HCT116 (cell line): ENCODE measurements at places on chromosomes 5 and 9. TPM values are rescaled to one million over a fixed set of nuclear protein-coding genes. Genes with fewer than 3 reads are reported as not detected.

Gene ACSL6
- 2.3 TPM for total RNA-seq

GRCh38 chr5:93476251-93476742, 104.7 kb downstream of the NR2F1-AS1 start:
- no peaks in the 10 kb centered on the region for H3K36me3 ChIP-seq
- H3K4me3 ChIP-seq: no peak overlapping the region
- H3K27ac ChIP-seq: no peak overlapping the region
- no peak for DNase-seq

DNA sequence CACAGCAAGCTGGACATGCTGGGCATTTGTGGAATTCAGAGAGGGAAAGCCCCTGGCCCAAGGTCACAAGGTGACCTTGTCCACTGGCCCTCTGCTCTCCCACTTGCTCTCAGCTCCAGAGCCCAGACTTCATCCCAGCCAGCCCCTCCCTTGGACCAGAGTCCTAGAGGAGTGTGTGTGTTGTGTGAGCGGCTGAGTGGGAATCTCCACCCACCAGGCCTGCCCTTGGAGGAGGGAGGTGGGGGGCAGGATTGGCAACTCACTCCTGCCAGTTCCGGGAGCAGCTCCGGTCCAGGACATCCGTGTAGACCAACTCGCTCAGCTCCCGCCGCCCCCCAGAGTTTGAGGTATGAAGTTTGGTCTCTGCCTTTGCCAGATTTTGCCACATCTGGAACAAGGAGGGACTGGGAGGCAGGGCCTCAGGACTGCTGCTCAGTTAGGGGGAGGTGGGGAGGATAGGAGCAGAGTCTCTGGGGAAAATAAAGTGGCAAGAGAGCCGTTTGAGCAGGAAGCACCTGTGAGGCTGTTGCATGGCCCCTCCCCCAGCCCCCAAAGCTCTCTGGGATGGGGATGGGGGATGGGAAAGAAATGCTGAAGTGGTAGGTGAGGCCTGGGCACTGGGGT, 1.4 kb downstream of the MZB1 start:
- no peaks in the 10 kb centered on the region for H3K27me3 ChIP-seq
- H3K4me3 ChIP-seq: no peak overlapping the region
- no peak overlapping the region for H3K27ac ChIP-seq
- DNase-seq: no peak

GRCh38 chr9:111910428-111910827, 13.8 kb downstream of the UGCG start:
- no peaks in the 10 kb centered on the region for H3K36me3 ChIP-seq
- H3K27me3 ChIP-seq: no peaks in the 10 kb centered on the region
- DNase-seq: no peak
- peaks cover 55% of the 10 kb centered on the region for H3K4me1 ChIP-seq
- H3K27ac ChIP-seq: no peak overlapping the region

Gene RGS7BP
- total RNA-seq: not detected
